ENCODE measurements at places on chromosomes 11 and 22.

- DNase-seq: no peak
These were observed 9.3 kb downstream of the MMP13 start for GRCh38 chr11:102946237-102946636.

GRCh38 chr22:19879246-19879570 is 24.5 kb upstream of the GNB1L start:
- no peak for DNase-seq

DNA sequence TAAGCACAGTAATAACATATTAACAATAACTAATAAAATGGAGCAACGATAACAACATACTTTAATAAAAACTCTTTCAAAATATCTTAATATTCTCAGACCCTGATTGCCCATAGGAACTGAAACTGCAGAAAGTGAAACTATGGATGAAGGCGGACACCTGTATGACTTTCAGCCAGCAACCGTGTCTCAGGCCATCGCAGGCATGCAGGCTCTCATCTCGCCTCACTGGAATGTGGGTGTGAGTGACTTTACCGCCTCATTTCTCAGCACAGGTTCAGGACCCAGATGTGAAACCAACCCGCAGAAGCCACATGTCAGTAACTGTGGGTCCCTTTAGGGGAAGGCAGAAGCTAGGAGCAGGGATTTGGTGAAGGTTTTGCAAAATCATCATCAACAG is 539.1 kb downstream of the FAM181B start:
- no peak for DNase-seq

DNA sequence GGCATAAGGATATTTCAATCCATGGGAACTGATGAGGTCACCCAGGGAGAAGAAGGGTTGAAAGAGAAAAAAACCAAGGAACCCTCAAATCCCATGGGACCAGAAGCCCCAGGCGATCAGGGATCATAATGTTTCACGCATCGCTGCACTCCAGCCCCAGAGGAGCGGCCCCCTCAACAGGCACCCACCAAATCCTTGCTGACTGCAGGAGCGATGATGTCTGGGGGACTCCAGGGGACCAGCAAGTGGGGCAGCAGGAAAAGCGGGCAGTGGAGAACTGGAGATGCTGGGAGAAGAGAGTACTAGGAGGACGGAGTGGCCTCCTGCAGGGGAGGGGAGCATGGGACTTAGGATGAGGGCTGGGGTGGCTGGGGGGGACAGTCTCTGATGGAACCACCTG is 47.7 kb upstream of the LINC01488 start:
- DNase-seq: no peak

DNA sequence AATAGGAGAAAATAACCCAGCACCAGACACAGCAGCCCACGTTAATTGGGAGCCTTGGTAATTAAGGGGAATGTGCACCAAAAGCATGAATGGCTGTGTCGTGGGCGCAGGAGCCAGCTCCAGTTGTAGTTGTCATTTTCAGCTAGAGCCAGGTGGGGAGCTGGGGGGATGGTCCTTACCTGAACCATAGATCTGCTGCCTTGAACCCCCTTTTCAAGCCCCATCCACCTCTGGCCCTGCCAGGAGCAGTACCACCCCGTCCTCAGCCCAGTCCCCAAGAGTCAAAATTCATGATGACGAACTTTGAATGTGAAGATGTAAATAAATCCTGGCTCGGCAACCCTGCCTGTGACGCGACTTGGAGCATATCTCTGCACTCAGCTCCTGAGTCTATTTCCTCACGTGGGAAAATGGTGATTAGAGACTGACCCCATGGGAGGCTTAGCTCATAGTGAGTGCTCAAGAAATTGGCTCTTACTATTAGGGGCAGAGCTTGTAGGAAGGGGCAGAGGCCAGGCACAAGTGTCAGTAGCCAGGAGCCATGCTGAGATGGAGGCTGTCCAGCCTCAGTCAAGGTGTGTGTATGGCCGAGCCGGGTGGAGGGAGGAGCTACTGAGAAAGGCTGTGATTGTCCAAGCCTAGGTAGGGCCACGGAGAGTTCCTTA is 794 bp upstream of the FXYD6 start:
- no peak for DNase-seq

- no peak for DNase-seq
These were observed 351.0 kb upstream of the B3GAT1 start for GRCh38 chr11:134763030-134763388.

DNA sequence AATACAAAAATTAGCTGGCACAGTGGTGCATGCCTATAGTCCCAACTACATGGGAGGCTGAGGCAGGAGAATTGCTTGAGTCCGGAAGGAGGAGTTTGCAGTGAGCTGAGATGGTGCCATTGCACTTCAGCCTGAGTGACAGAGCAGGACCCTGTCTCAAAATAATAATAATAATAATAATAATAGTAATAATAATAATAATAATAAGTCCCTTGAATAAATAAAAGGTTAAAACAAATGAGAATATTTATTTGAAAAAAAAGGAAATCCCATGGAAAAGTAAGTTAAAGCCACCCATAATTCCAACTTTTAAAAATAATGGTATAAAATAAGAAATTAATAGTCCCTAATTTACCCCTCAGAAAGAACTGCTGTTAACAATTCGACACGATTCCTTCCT is 10.0 kb upstream of the NAV2 start:
- no peak for DNase-seq

DNA sequence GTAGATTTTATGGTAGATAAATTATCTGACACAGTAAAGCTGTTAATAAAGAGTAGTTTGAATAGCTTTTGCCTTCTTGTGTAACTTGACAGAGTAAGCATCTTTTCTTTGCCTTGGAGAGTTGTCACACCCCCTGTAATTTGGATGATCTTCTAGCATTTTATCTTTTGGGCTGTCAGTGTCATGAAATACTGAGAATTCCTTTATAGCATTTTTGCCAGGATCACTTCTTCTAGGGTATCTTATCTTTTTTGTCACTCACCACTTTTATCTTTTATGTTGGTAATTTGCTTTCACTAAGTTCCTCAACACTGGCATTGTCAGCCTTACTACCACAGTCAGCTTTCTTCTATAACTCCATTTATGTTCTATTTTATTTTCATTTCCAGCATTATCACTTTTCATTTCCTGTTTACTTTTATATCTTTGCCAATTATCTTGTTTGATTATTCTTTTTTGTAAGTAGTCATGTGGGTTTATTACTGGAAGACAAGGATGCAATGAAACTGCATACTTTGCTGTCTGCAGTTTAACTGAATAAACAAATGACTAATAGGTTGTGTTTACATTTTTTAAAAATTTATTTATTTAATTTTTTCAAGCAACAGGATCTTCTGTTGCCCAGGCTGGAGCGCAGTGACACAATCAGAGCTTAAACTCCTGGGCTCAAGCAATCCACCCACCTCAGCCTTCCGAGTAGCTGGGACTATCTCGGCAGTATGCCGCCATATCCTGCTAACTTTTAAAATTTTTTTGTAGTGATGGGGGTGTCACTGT is 28.1 kb upstream of the ACAT1 start:
- no peak for DNase-seq

DNA sequence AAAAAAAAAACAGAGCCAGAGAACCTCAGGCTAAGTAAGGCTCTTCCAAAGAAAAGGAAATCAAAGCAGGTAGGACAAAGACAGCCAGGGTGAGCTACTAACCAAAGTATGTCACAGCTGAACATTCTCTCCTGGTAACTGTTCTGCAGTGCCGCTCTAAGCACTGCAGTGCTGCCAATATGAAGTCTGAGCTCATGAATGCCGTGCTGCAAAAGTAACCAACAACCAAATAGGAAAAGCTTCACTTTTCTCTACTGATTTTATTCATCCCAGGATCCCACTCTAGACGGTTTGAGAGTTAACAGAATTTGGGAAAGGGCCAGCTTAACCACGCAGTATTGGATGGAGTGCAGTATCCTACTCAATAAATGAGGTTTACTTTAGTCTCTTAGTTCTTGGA is 3.5 kb downstream of the SIK3 start:
- DNase-seq: no peak

GRCh38 chr11:16777613-16777975 is 39.1 kb downstream of the C11orf58 start:
- no peak for DNase-seq

GRCh38 chr11:110433393-110434333 is 3.9 kb downstream of the FDX1 start:
- DNase-seq: no peak

- no peak for DNase-seq
These were observed 127.7 kb upstream of the MTNR1B start for GRCh38 chr11:92841719-92842118.

- no peak for DNase-seq
These were observed 85.5 kb downstream of the KCNQ1 start for GRCh38 chr11:2530131-2530854.

GRCh38 chr11:39724404-39724803 is 1735.0 kb downstream of the LRRC4C start:
- no peak for DNase-seq

- no peak for DNase-seq
These were observed 30.8 kb upstream of the CELSR1 start for GRCh38 chr22:46568102-46568809.

DNA sequence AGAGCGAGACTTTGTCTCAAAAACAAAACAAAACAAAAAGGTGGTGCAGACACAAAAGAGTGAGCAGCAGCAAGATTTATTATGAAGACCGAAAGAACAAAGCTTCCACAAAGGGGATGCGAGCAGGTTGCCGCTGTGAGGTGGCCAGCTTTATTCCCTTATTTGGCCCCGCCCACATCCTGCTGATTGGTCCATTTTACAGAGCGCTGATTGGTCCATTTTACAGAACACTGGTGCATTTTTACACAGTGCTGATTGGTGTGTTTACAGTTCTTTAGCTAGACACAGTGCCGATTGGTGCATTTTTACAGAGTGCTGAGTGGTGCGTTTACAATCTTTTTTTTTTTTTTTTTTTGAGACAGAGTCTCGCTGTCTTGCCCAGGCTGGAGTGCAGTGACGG is 77.4 kb downstream of the CECR2 start:
- no peak for DNase-seq

DNA sequence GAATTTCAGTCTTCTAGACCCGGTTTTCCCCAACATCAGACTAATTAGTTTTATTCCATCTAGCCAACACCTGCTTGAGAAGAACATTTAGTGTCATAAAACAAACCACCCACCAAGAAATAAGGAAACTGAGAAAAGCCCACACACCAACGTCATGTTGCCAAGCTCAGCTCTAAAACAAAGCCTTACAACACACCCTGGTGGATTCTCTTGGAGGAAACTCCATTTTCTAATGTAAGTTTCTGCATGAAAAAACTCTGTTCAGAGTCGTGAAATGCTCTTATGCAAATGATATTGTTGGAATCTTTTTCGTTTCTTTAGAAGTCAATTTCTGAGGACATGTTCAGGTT is 105.0 kb upstream of the RAG2 start:
- DNase-seq: no peak

GRCh38 chr22:29306175-29306834 is at the start of gene GAS2L1:
Gene GAS2L1, plus strand, starts transcription at chr22:29306650. Its CDS starts 1,456 bp downstream, at chr22:29308106.
- DNase-seq: no peak

DNA sequence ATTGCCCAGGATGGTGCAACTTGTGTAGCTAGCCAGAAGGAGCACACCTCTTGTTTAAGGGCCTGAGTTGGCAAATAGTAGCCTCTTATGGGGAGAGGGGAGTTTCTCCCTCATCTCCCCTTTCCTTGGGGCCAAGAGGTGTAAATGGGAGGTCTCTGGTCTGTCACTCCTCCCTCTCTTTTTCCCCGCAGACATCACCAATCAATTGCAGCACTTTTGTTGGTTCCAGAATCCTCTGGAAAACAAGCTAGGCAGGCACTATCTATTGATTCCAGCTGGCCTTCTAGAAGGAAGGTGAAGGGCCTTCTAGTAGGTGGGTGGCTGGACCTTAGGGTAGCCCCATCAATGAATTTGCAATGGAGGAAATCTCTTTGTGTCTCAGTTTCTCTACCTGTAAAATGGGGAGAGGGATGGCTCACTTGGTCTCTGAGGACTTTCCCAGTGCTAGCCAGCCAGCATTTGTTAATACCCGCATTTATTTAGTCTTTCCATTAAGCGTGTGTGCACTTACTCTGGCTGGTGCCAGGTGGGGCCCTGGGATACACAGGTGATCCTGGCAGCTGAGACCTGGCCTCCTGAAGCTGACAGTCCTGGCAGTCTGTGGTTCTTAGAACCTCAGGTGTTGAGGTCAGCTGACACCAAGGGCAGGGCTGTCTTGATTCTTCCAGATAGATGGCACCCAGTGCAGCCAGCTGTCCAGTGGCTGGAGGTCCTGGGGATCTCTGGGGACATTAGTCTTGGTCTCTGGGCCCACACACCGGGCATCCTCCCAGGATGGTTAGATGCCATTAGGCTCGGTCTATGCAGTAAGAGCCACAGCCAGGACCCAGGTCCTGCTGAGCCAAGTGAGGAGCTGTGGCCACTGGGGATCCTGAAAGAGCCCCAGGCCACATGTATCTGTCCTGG is 51.7 kb downstream of the TSPAN18 start:
- DNase-seq: no peak

- DNase-seq: no peak
These were observed 356 bp downstream of the TYMP start for GRCh38 chr22:50529416-50529896.

- no peak for DNase-seq
These were observed 97.1 kb upstream of the CARD18 start for GRCh38 chr11:105236664-105237063.

- no peak for DNase-seq
These were observed 8.1 kb downstream of the SERHL2 start for GRCh38 chr22:42561856-42562255.

DNA sequence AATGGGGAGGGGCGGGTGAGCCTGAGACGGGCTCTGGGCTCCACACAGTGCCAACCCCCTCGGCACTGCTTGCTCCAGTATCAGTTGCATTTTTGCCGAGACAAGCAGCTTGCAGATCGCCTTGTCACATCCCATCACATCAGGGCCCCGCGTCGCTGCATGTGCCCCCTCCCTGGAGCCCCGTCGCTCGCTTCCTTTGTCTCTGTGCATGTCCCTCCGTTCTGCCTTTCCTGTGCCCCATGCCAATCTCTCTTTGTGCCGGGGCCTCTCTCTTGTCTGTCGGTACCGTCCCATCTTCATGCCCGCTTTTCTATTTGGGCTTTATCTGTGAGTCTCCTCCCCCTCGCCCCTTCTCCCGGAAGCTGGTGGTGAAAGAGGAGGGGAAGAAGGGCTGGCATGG is 202.2 kb downstream of the CEP164 start:
- DNase-seq: no peak

- DNase-seq: no peak
These were observed 10.6 kb downstream of the HSD17B12 start for GRCh38 chr11:43690929-43691725.
